ENCODE measurements at places on chromosomes 6 and 20.

GRCh38 chr6:168027521-168027920 is 30.1 kb downstream of the KIF25 start:
- no peak for DNase-seq

- no peak for DNase-seq
These were observed 144.2 kb downstream of the PDSS2 start for GRCh38 chr6:107315114-107315513.

- no peak for DNase-seq
These were observed 2.8 kb upstream of the HMGA1 start for GRCh38 chr6:34233867-34234266.

DNA sequence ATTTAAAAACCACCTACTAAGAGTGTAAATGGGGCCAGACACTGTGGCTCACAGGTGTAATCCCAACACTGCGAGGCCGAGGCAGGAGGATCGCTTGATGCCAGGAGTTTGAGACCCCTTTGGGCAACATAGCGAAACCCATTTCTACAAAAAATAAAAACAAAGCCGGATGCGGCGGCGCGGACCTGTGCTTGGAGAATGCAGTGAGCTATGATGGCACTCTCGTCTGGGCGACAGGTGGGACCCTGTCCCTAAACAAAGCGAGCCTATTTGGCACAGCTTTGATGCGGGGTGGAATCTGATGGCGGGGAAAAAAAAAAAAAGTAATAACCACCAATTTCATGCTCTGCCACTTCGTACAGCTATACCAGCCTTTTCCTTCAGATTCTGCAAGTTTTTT is 1.1 kb downstream of the TCP1 start:
- DNase-seq: no peak

DNA sequence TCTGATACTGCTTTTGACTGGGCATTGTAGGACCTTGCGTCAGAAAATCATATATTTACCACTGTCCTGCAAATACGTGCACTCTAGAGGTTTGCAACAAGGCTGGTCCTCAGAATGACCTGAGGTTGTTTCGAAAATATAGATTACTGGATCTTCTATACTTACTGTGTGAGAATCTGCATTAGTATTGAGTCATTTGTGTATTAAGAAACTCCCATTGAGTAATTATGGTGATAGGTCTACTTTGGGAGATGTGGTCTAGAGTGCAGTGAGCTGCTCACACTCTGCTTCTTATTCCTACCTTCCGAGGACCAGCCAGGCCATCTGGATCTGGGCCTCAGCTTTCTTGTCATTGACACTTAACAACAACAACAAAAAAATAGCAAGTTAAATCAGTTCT is 9.6 kb downstream of the KLHL32 start:
- DNase-seq: no peak

- DNase-seq: no peak
These were observed 19.5 kb upstream of the MAS1 start for GRCh38 chr6:159871241-159871640.

DNA sequence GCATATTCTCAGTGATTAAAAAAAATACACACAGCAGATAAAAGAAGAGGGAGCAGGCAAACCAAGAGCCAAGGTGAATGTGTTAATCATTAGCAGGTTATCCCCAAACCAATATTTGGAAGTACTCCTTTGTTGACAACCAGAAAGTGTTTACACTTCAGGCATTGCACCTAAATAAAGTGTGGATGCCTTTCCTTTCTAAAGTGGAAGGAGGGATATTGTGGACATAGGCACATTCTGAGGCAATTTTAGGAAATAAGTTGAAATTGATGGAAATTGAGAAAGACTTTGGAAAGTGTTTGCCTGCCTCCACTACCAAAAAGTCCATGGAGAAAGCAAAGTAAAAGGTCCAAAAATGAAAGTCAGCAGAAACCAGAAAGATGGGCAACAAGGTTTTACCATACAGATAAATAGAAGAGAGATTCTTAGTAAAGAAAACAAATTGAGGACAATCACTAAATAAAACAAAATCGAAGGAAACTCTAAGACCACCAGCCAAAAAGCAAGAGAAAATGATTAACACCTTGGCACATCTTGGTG is 22.9 kb downstream of the SLC17A2 start:
- no peak for DNase-seq

- DNase-seq: no peak
These were observed 20.7 kb downstream of the DIDO1 start for GRCh38 chr20:62905536-62906117.

DNA sequence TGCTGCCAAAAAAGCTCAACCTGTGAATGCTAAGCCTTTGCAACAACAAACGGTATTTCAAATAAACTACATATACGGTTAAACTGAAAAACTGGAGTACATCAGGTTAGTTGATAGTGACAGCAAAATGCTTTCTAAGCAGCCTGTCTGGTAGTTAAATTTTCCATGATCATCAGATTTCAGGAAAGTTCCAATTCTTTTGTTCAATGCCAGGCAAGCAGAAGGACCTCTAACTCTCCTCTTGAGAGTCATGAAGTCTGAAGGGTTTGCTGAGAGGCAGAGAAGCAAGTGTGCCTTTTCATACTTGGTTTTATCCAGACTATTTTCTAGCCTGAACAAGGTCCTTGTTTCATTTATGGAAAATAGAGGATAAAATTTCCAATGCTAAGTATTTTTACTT is 4.5 kb downstream of the FLRT3 start:
- no peak for DNase-seq

DNA sequence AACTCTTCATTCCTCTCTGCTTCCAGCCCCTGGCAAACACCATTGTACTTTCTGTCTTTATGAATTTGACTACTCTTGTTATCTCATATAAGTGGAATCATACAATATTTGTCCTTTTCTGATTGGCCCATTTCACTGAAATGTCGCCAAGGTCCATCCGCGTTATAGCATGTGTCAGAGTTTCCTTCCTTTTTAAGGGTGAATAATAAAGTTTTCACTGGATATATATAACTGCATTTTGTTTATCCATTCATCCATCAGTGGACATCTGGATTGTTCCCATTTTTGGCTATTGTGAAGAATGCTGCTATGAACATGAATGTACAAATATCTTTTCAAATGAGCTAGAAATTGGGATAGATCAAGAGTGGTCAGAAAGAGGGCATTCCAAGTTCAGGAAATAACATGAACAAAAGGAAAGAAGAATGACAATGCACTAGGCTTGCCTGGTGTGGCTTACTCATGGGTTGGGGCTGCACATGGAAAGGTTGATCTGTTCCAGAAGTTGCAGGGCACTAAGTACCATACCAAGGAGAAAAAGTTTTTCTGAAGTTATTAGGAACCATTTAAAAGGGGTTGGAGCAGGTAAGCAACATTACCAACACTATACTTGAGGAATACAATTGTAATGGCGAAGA is 10.0 kb upstream of the L3MBTL3 start:
- DNase-seq: no peak

DNA sequence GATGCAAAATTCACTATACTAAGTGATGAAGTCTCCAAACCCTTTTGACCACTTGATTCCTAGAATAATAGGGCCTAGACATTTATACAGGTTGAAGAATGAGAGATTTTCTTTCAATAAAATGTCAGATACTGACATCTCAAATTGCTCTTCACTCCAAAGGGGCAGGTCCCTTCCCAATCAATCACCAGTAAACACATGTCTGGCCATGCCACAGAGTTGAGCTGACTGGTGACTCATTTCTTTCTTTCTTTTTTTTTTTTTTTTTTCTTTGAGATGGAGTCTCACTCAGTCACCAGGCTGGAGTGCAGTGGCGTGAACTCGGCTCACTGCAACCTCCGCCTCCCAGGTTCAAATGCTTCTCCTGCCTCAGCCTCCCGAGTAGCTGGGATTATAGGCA is 388.6 kb upstream of the BTBD3 start:
- DNase-seq: no peak

GRCh38 chr6:47875593-47875992 is 93.8 kb downstream of the OPN5 start:
- DNase-seq: no peak

DNA sequence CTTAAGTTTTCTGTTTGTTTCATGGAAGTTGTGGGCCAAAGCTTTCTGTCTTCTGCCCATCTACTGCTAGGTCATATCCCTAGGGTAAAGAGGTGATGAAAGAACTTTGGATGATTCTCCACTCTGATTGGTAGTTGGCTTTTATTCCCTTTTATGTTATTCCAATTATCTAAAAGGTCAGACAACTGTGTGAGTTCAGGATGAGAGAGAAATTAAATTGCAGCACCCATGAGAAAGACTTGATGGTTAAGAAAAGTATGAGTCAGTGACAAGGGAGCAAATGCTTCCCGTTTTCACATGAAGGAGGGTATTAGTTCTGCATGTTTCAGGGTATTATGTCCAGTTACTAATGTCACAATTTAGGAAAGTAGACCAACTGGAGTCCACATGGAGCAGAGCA is 136.3 kb downstream of the CD109 start:
- DNase-seq: no peak

- no peak for DNase-seq
These were observed 61.1 kb downstream of the GRM4 start for GRCh38 chr6:34084591-34085290.
